ENCODE measurements at places on chromosomes 13 and 19.
A peak's percentile ranks its signal among the peaks of the same experiment; 100 is the strongest.

GRCh38 chr13:113078902-113079780 is 26.4 kb upstream of the F7 start:
- DNase-seq = no peak

GRCh38 chr19:41261474-41262190 is 2.5 kb upstream of the HNRNPUL1 start:
- DNase-seq = no peak

GRCh38 chr19:37362733-37363132 is 8.2 kb upstream of the ZNF527 start:
- DNase-seq = no peak

DNA sequence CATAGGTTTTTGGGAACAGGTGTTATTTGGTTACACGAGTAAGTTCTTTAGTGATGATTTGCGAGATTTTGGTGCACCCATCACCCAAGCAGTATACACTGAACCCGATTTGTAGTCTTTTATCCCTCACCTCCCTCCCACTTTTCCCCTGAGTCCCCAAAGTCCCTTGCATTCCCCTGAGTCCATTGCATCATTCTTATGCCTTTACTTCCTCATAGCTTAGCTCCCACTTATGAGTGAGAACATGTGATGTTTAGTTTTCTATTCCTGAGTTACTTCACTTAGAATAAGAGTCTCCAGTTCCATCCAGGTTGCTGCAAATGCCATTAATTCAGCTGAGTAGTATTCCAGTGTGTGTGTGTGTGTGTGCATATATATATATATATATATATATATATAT is 97.2 kb upstream of the EDNRB start:
- DNase-seq = no peak

DNA sequence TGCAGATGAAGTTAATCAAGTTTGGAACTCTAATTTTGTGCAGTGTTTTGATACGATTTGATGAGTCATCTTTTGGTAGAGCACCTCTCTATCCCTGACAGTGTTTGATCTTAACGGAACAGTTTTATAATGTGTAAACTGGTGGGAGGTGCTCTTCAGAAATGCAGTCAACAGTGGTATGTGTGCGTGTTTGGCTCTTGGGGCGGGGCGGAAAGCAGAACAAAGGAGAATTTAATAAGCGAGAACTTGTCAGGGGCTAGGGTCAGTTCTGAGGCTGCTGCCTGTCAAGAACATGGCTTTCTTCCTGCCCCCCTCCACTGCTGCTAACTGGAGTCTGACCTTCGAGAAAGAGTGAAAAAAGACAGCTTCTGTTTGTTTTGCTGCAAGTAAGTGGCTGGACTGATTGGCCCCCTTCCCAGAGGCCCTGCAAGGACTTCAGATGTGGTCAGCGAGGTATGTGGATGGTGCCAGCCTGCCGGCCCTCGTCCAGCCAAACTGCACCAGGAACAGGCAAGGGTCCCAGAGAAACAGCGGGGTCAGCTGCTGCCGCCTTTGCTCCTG is 40.8 kb downstream of the BBC3 start:
- peak; percentile 77 for DNase-seq

DNA sequence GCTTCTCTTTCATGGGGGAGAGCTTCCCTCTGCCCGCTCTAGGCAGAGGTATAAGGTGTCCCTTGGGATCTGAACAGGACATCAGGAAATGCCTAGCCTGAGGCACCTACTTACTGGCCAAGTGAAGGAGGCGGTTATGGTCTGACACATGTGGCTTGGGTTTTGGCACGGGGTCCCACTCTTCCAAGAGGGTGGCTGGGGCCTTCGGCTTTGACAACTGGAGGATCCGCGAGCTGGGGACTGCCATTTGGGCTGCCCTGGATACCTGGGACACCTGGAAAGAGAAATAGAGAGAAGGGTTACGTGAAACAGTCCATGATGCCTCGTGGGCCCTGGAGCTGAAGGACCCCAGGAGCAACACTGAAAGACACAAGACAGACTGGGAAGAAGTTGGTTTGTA is 22.4 kb upstream of the MIER2 start:
- no peak for DNase-seq

DNA sequence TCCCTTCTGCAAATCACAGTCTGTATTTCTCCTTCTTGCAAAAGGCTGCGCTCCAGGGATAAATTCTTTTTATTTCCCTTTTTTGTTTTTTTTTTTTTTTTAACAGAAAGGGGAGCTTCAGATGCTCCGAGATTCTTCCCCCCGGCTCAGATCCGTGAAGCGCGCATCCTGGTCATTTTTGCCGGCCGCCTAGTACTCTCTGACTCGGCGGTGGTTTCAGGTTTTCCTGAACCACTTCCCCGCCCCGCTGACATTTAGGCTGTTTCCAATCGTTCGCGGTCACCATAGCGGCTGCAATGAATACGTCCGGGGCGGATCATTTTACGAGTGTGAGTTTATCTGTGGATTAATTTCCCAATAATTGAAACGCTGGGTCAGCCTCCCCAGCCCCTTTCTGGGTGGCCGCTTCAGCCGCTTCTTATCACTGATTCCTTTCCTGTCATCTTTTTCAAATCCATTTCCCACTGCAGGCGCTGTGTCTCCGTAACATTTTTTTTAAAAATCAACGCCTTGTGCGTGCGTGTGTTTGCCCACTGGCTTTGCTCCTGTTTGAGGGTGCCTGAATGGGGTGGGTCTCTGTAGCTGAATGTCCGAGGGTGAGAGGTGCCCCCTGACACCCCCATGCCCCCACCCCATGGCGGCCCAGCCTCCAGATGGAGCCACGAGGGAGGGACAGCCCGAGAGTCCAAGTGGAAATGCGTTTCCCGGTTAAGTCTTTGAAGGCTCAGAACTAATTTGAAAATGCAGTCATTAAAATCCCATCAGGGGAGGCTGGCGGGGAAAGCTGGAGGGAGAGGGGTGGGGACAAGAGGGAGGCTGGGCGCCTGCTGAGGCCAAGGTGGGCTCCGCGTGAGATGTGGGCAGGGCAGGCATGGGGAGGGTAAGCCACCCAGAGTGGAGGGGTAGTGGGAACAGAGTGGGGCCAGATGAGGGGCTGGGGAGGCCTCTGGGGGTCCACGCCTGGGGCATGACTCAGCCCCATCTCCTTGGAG is 10.6 kb downstream of the ONECUT3 start:
- no peak for DNase-seq

GRCh38 chr19:4233282-4233853 is 4.0 kb downstream of the EBI3 start:
- peak; percentile 93 for DNase-seq

DNA sequence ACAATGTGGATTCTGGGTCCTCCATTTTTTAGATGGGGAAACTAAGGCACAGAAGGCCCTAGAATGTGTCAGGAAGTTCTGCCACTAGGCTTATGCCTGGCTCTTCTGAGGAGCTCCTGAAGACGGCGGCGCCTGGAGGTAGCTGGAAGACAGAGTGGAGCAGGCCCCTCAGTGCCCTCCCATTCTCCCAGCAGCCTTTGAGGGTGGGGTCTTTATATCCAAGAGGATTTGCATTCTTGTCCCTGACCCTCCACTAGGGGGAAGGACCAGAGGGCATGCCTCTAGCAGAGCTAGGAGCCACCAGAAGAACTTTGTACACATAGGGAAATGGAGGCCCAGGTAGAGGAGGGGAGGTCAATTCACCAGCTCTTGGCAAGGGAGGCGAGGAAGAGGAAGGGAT is 9.4 kb downstream of the CELF5 start:
- DNase-seq = no peak

DNA sequence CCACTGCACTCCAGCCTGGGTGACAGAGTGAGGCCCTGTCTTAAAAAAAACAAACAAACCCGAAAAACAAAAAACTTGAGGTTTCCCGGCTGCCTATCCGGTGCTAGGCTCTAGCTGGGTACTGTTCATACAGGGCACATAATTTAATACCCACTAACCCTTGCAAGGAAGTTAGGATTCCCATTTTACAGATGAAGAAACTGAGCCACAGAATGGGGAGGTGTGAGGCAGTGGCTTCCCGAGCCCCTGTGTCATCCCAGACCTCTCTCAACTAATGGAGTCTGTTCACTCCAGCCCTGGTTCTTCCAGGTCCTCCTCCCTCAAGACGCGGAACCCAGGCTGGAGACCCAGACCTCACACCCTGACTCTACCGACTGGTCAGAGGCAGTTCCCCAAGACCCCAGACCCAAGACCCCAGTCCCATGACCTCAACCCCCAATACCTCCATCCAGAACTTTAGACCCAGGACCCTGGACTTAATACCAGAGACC is 576 bp downstream of the APBA3 start:
- peak; percentile 31 for DNase-seq

- DNase-seq = no peak
These were observed 169.2 kb downstream of the ZIC5 start for GRCh38 chr13:99802416-99802815.

DNA sequence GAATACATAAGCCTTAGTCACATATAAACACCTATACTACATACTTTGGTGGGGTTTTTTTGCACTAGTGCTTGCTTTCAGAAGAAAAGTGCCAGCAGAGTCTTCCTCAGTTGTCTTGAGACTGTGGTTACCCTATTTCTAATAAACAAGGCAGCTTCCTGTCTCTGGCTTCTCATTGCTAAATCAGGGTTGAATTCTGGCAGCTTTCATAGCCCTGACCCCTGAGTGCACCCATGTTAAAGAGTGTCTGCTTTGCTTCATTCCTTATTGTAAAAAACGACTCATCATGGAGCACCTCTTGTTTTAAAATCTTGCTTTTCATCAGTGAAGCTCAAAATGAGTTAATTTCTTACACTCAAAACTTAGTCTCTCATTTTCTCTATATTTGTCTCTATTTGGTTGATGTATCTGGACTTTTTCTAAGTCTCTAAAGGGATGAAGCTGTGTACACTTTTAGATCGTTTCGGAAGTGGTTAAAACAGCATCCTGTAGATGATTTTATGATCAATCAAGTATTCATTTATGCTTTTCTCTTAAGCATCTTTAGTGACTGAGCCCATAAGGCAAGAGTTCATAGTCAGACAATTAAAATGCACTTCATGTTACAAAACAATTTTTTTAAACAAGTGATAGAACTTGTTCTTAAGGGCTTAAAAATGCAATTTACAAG is 72.1 kb downstream of the KLF12 start:
- DNase-seq = no peak

DNA sequence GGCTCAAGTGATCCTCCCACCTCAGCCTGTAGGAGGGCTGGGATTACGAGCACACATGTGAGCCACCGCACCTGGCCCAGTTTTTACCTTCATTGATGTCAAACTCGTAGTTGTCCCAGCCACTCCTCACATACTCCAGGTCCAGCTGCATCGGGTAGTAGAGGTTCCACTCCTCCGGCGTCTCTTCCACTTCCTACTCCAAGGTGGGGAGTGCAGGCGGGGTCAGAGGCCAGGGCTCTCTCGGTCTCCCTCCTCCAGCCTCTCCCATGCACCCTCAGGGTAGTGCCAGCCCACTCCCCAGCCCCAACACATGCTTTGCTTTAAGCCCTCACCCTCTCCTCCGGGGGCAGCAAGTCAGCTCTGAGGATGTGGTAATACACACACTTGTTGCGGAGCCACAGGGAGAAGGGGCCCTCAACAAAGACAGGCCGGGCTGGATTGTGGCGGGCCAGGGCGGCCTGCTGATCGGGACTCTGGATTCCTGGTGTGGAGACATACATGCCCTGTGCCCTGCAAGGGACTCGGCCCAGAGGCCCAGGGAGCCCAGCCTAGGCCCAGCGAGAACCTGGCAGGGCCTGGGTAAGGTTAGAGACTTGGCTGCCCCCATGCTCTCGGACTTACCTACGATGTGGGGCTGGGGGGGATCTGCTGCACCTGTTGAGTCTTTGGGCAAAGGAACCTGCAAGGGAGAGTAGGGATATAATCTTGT is 1.9 kb upstream of the ZNF653 start:
- no peak for DNase-seq

- peak; percentile 84 for DNase-seq
These were observed 1.0 kb upstream of the GTF2F1 start for GRCh38 chr19:6393983-6394412.

GRCh38 chr19:5349041-5349440 is 8.4 kb upstream of the PTPRS start:
- DNase-seq = no peak

- peak; percentile 49 for DNase-seq
These were observed 89.4 kb downstream of the DPF1 start for GRCh38 chr19:38134540-38135149.

DNA sequence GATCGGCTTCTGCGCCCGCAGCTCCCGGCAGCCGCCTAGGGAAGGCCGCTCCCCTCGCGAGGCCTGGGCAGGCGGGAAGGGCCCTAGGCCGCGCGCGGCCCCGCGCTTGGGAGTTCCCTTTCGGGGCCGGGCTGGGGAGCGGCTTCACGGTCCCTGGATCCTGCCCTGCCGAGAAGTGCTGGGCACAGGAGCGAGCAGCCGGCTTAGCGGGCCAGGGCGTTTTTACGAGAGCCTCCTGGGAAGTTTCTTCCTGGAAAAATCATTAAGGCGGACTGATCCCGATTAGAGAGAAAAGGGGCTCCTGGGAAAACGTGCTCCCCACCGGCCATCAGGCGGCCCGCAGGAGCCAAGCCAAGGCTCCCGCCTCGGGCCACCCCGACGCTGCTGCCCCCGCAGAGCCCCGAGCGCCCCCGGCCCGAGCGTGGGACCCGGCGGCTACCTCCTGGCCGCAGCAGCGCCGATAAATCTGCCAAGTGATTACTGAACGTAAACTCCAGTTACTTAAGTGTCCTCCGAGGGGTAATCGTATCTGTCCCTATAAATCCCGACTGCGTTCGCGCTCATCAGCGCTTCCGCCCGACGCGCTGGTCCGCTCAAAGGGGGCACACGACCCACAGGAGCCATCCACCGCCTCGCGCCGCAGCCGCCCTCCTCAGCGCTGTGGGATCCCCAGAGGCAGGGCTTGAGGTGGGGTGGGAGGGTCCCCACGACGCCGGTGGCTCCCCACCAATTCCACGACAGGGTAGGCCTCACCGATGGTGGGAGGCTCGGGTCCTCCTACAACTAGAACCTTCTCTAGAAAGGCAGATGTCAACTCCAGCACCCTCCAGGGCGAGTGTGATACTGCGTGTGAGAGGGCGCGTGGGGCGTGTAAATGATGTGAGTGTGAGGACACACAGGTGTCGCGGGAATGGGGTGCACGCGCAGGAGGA is 2.8 kb downstream of the ZIC5 start:
- DNase-seq = peak; percentile 33

GRCh38 chr13:86000546-86000945 is 201.3 kb upstream of the SLITRK6 start:
- DNase-seq = no peak

GRCh38 chr13:60661521-60661920 is 264.5 kb downstream of the TDRD3 start:
- DNase-seq = no peak

DNA sequence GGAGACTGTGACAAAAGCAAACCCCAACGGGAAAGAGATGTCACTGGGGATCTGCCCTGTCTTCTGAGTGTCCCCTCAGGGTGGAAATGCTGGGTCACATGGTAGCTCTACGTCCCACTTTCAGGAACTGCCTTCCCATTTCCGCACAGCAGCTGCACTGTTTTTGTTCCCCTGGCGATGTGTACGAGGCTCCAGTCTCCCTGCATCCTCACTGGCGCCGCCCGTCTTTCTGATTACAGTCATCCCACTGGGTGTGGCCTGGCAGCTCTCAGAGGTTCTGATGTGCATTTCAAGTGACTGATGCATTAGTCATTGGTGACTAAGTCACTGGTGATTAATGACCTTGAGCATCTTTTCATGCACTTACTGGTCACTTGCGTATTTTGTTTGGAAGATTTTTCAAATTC is 21.2 kb downstream of the PCID2 start:
- peak; percentile 81 for DNase-seq
